Kidney capillary endothelial cell (primary cell): ENCODE measurements at places on chromosomes 3 and 15.

- DNase-seq = no peak
These were observed 86.0 kb upstream of the ABHD17C start for GRCh38 chr15:80609091-80609490.

- DNase-seq = no peak
These were observed 84.1 kb downstream of the CHL1 start for GRCh38 chr3:280681-281080.

- no peak for DNase-seq
These were observed 37.3 kb downstream of the CRYGS start for GRCh38 chr3:186506857-186507256.

DNA sequence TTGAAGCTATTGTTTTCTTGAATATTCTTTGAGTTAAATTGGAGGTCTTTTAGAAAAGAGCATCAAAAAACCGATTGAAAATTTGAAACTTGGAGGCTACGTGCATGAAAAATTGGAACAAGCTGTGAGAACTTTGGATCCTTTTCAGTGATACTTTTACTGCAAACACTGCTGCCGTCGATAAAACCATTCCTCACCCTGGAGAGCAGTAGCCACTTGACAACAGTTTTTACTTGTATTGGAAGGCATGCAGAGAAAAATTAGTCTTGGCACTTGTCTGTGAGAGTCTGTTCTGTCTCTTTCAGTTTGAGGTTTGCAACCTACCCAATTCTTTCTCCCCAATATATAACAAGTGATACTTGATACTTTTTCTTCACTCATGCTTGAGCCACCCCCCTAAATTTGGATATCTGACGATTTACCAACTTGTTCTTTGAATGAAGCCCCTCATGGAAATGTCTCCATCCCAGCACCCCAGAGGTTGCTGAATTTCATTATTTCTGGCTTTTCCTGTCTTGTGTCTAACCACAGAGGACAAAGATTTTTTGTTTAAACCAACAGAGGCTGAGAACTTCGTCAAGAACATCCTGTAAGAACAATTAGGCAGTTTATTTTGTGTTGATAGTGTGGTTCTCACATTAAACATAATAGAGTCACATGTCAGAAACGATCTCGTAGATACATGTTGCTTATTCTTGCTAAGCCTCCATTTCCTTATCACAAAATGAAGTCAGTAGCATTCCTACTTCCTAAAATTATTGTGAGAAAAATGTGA is 307.3 kb upstream of the PLSCR5 start:
- DNase-seq = no peak

DNA sequence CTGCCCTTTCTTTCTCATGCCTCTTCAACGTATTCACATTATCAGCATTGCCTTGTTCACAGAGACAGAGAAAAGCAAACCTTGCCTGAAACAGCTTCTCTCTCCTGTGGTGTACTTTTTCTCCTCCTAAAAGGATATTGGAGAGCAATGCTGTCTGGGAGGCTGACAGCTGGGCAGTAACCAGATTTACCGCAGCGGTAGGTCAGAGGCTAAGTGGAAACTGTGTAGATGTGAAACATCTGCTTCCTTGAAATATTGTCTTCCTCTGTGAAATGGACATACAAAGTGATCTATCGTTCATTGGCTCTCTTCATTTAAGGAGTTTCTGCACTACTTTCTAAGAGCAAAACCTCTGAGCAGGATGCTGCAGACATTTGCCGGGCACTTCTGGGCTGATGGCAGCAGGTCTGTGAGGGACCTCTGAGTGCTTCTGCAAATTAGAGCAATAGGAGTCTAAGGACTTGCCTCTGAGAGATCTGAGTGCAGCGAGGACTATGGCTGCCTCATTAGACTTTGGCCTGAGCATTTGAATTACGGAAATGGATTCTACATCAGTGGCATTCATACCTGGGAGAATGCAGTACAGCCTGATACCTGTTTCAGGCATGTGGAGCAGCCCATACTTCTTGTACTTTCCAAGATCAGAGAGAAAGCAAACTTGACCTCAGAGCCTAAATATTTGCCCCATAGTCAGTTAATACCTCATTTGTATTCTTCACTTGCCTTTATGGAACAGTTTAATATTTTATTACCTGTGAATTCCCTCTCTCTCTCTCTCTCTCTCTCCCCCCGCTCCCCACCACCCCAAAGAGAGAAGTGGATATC is 260.5 kb upstream of the TPRG1 start:
- no peak for DNase-seq

DNA sequence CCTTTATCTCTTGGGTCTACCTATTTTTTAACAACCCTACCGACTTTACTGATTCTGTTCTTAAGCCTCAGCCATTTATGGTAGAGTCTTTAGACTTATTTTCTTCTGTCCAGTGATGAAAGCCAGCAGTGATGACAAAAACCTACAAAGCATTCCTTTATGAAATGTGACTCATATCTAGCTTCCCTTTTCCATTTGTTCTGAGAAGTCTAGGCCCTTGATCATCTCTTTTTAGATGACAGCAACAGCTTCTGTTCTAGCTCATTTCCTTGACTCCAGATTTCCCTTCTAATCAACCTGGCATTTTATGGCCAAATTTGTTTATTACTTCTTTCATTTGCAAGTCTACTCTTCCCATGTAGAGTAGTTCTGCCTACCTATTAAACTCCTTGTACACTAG is 36.1 kb downstream of the CFAP44 start:
- peak; percentile 75 for DNase-seq

- no peak for DNase-seq
These were observed 16.7 kb downstream of the WWTR1 start for GRCh38 chr3:149640976-149641728.

GRCh38 chr3:41369838-41370237 is 170.5 kb downstream of the CTNNB1 start:
- DNase-seq = no peak

- DNase-seq = no peak
These were observed 33.9 kb upstream of the CHRM5 start for GRCh38 chr15:33934396-33934795.

DNA sequence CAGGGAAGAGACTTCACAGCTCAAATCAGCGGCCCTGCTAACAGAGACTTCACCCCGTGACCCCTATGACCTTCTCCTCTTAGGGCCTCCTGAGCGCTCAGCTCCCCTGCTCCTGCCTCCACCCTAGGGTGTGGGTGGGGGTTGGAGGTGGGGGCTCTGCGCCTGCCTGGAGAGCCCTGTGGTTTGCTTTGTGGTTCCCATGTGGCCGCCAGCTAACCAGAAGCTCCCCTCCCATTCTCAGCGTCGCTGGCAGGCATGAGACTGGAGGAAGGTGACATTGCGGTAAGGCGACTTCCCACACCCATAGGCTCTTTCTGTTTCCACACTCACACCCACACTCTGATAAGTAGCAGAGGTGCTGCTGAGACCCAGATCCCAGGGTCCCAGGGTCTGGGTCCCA is 27.6 kb downstream of the XYLB start:
- no peak for DNase-seq

GRCh38 chr15:60673918-60674558 is 195.1 kb upstream of the ICE2 start:
- peak; percentile 89 for DNase-seq

DNA sequence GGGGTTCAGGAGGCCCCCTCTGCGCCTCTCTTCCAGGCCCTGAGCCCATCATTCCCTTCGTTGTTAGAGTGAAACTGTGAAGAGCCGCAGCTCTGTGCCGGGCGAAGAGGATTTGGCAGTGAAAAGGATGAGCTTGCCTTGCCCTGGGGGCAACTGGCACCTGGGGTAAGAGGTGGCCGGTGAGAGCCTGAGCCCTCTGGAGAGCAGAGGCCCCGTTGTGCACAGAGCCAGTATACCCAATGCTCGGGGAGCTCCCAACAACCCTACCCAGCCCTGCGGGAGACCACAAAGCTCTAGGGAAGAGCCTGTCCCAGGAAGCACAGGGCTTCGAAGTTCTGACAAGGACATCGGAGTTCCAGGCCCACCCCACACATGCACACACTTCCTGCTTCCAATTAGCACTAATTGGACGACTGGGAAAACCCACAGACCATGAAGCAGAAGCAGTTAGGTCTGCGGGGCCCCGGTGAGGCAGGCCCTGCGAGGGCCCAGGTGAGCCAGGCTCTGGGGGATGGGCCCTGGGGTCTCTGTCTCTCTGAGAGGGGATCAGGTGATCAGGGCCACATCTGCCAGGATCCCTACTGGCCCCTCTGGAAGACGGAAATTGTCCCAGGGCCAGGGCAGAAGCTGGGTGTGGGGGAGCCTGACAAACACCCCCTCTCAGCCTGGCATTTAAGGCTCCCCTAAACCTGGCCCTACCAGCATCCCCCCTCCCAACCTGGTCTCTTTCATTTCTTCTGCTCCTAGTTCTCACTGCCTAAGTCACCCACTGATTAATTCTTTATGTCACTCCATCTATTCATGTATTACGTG is 27.9 kb upstream of the SFMBT1 start:
- DNase-seq = no peak

DNA sequence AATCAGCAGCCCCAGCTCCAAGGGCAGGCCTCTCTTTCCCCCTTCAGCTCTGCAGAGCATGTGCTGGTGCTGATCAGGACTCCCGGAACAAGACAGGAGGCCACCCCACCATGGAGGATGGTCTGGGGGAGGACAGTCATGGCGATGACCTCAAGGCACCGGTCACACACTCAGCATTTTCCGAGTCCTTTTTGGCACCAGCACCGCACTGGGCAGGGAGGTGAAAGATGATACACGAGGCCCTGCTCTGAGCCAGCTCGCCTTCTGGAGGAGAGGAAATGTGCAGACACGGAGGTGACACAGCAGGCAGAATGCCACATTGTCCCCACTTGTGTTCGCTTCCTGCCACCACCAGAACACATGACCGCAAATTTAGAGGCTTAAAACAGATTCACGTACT is 61.8 kb upstream of the SEC61A1 start:
- no peak for DNase-seq
